ENCODE measurements at places on chromosomes 4 and X.

- DNase-seq = no peak
Measured at GRCh38 chrX:149002320-149002719, 501.9 kb downstream of the AFF2 start.

GRCh38 chr4:106041294-106042002 is 146.2 kb downstream of the NPNT start:
- no peak for DNase-seq

GRCh38 chrX:8025705-8026104 is 98.5 kb upstream of the PNPLA4 start:
- DNase-seq = no peak

GRCh38 chr4:146534178-146534577 is 12.4 kb upstream of the SLC10A7 start:
- no peak for DNase-seq

- no peak for DNase-seq
Measured at GRCh38 chrX:71873459-71873833, 37.2 kb upstream of the NHSL2 start.

DNA sequence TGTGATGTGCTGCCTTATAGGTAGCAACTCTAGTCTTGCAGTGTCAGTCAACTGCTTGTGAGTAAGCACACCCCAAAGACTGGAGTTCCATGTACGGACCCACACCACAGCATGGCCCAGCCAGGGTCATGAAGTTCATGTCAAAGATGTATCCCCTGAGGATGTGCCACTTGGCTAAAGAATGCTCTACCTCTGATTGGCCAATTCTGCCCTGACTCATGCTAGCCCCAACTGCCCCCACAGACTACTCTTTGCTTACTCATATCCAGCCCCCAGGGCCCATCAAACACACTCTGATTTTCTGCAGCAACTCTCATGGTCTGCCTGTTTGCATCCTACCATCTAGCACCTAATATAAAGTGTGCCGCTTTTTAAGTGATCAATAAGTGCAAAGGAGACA is 62.5 kb downstream of the CHRDL1 start:
- no peak for DNase-seq

DNA sequence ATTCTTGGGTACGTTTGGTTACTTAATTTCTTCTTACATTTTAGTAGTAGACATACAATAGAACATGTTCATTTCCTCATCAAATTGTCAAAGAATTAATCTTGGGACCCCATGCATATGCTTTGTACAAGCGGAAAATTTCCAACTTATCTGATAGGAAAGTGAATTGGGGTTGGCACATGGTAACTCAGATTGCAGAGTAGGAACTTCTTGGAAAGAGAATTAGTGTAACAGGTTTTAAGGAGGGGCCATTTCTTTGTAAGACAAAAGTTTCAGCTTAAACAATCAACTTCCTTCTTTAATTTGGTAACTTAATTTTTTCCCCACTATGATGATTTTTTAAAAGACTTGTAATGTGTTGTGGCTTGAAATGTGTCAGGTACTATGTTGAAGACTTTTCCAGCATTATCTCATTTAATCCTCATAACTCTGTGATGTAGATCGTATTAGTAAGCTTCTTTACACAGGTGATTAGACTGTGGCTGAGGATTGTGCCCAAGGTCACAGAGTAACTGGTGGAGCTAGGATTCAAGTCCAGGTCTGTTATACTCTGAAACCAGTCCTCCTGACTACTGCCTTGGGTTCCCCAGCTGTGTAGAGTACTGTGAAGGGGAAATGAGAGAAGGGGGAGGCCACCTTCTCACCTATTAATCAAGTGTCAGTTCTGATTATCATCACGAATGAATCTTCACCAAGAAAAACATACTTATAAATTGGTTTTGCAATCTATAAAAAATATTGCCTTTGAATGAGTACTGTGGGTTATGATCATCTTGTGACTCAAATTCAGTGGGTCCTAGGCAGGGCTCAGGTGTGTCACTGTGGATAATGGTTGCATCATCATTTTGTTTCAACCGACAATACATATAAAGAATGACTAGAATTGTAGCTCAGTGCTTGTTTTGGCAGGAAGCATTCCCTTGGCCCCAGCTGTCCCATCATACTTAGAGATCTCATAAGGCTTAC is 4.3 kb downstream of the GK start:
- DNase-seq = no peak

DNA sequence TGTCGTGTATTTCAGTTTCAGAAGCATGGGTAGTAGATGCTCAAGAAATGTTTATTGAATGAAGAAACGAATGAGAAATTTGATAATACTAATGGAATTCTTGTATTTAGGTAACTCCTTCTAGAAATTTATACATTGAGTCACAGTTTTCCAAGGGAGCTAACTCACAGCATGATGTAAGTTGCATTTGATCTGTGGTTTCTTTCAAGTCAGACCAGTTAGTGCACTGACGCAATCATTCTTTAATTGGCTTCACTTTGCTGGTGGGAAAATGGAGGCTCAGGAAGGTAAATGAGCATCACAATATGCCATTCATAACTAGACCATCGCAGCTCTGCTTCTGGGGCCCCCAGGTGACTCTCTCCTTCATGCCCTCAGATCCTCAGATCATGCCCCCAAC is 17.3 kb upstream of the CWH43 start:
- no peak for DNase-seq

- no peak for DNase-seq
Measured at GRCh38 chr4:66489783-66490452, 819.6 kb upstream of the EPHA5 start.

DNA sequence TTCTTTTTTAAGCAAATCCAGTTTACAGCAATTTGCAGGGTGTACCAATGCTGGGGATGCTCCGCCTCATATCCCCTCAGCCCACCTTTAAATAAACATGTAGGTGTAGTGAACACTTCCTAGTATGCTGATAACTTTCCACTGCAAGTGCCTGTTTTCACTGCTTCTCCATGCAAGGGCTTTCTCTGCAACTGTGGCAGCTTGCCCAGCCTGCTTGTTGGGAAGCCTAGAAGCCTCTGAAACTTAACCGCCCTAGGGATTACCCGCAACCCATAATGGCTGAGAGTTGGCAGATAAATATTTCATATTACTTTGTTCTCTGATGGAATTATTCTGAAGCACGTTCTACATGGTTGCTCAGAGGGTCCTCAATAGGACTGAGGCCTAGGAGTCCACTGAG is 253.7 kb upstream of the DDX53 start:
- no peak for DNase-seq

DNA sequence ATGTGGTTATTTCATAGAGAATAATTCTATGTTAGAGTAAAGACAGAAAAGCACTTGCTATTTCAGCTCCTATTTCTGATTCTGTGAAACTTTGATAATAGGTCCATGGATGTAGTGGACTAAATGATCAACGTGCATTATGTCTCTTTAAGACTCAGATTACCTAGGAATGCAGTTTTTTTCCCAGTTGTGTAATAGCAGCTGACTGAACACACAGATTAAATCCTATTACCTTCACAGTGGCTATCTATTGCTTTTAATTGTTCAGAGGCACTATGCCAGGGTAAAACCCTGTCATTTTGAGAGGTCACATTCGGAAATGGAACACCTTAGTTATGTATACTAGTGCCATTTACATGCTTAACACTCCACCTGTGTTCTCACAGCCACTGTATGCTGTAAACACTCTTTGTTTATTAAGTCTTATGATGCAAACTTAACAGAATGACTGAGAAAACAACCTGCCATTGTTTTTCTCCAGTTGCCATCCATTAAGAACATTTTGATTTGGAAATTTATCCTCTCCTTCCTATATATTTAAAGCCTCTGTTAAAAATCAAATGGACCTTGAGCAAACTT is 70.5 kb downstream of the HPGD start:
- DNase-seq = no peak

DNA sequence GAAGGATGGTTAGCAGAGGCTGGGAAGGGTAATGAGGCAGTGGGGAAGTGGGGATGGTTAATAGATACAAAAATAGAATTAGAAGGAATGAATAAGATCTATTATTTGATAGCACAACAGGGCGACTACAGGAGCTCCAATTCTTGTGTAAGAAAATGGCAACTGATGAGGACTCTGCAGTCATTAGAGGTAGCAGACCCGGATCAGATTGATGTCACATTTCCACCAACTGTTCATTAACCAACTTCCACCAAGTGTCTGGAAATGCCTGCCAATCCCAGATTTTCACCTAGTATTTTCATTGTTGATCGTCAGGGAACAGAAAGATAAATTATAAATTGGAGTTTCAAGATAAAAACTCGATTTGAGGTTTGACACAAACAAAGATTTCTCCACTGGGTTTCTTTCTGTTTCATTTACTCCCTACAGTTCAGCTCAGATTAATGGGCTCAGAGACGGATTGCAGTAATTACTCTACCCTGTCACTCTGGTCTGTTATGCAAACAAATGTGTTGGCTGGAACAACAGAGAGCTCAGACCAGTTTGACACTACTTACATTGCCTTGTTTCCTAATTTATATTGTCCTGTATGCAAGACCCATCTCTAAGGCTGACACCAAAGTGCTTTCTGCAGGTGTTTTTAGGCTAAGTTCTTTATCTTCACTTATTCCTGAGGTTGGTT is 909.2 kb upstream of the PRKX start:
- peak; percentile 21 for DNase-seq

- DNase-seq = no peak
Measured at GRCh38 chrX:113644426-113644825, 803.8 kb upstream of the AMOT start.

- no peak for DNase-seq
Measured at GRCh38 chr4:185374573-185374972, 21.2 kb downstream of the LRP2BP start.

DNA sequence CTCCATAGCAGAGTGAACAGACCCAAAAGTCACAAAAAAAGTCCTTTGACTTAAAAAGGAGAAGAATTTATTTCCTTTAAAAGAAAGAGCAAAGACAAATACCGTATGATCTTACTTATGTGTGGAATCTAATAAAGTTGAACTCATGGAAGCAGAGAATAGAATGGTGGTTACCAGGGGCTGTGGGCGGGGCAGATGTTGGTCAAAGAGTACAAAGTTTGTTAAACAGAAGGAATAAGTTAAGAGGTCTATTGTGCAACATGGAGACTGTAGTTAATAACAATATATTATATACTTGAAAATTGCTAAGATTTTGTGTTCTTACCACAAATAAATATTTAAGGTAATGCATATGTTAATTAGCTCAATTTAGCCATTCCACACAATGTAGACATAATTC is 173.3 kb upstream of the S100G start:
- no peak for DNase-seq

- DNase-seq = no peak
Measured at GRCh38 chr4:3657902-3658529, 108.2 kb upstream of the ADRA2C start.

- no peak for DNase-seq
Measured at GRCh38 chr4:100799761-100800539, 282.1 kb upstream of the EMCN start.

GRCh38 chr4:78568640-78569305 is 17.2 kb downstream of the ANXA3 start:
- DNase-seq = no peak
